ENCODE measurements at places on chromosomes 11 and 22.

DNA sequence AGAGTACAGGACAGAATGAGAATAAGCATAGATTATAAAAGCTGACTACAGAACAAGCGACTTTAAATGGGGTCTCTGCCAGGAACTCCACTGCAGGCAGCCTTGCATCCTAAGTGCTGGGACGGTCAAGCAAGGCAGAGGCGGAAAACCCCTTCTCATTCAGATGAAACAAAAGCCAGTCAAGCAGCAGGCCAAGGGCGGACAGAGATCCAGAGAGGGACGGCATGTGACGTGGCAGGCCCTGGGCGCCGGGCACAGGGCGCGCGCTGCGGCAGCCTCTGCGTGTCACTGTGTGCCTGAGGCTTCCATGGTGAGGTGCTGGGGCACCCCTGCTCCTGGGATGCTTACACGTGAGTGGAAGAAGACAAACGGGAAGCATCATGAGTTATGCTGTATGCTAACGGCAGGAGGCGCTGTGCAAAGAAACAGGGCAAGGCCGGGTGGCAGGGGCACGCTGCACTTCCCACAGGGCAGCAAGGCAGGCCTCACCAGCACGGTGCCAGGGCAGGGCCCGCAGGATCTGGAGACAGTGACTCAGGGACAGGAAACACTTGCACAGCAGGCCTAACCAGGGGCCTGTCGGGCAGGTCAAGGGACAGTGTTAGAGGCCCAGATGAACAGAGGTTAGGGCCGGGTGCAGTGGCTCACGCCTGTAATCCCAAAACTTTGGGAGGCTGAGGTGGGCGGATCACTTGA, 6.2 kb downstream of the TOLLIP start:
- no peak for DNase-seq

DNA sequence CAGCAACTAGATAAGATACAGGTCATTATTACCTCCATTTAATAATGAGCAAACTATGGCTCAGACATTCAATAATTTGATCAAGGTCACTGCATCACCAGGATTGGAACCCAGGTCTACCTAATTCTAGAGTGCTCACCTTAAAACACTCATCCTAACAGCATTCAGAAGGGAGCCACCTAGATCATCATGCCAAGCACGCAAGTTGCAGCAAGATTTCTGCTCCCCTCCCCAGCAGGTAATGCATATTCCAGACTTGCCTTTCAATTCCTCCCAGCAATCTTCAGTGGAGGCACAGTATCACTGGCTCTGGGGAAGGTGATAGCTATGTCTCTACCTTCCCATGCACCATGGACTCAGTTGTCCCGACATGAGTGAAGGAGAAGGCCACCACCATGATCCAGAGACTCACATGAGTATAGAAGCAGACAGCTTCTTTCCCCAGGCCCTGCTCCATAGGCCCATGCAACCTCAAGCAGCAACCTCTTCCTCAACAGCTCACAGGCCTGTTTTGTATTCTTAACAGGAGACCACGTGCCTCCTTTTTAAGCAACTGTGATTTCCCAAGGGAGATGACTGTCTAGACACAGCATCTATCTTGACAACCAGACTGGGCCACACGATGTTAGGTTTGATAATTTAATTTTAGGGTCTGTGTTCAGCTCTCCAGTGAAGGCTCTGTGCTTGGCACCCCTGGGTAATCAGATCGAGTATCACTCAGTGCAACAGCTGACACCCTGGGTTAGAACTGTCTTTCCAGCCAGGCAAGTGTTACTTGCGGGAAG, 36.4 kb downstream of the RAB30 start:
- DNase-seq = no peak

DNA sequence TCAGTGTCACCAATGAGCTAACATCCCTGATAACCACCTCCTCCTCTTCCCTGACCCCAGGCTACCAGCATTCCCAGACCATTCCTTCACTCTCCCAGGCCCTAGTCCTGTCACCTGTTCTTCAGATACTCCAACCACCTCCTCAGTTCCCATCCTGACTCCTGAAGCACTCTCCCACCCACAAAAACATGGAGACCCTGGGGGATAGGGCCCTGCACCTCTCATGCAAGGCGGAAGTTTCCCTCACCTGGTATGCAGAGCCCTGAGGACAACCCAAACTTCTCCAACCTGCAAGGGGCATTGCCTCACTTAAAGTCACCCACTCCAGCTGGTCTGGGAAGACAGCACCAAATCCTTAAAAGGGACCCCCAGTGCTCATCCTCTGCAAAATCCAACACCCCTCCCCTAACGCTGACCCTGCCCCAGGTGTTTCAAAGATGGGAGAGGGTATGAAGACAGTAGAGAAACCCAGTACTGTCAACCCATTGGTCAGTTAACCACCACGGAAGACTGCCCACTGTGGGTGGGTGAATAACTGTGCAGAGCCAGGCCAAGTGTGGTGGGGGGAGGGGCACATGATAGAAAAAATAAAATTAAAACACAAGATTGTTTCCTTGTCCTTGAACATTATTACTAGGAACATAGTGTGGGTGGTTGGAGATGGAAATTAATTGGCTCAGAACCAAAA, 1.4 kb downstream of the TNKS1BP1 start:
- DNase-seq = no peak

DNA sequence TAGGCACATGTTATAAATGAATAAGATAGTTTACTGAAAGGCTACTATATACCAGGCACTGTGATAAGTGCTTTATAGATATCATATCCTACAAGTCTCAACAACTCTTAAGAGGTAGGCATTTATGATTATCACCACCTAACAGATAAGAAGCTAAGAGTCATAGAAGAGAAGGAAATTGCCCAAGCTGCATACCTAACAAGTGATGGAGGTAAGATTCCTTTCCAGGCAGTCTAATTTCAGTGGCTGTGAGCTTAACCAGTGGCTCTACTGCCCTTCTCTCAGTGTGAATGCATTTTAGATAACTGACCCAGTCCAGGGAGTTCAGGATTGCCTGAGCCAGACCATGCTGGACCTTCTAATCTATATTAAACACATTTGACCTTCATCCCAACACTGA, 39.2 kb downstream of the HEPHL1 start:
- DNase-seq = no peak

- DNase-seq = no peak
Observed at GRCh38 chr11:92659793-92660192, 309.7 kb upstream of the MTNR1B start.

DNA sequence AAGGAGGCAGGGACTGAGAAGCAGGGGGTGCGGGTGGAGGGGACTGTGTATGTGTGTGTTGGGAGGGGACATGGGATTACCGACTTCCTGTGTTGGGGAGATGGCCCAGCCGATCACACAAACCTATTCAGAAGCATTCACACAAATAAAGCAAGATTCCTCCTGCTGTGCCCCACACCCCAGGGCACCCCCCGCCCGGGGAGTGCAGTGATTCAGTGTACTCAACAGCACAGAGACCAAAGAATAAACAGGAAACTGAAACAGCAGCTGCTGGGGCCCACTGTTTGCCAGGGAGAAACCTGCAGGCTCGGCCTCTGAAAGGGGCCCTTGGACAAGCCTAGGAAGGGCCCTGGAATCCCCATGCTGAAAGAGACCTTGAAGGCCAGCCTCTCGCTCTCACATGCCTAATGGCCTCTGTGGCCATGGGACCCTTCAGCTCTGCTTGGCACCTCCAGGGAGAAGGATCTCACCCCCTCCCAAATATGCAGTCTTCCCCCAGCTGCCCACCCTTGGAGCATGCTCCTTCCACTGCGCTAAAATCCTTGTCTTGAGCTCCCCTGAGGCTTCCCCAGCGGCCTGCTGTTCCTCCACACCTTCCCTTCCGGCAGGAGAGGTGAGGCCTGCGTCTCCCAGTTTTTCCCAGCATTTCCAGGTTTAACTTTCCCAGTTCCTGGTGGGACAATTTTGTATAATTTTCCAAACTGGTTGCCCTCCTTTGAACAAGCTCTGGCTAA, 72.9 kb downstream of the CSNK2A3 start:
- DNase-seq = no peak

- no peak for DNase-seq
Observed at GRCh38 chr11:73761403-73761945, 600 bp upstream of the RAB6A start.

- no peak for DNase-seq
Observed at GRCh38 chr11:47161134-47161854, 15.4 kb downstream of the ARFGAP2 start.

DNA sequence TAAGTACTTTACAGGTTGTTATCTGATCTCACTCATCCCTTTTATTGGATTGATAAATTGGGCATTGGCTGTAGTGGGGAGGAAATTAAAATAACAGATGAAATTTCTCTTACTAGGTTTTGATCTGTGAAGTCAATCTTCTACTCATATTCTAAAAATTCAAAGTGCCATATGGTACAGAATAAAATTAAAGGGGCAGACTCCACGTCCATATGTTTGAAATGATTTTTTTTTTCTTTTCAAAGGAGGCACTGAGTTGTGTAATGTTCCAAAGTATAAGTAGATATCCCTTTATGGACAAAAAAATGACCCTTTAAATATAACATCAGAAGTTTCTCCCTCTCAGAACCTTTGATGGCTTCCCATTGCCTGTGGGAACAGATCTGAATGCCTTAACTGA, 207.4 kb downstream of the DBX1 start:
- no peak for DNase-seq

GRCh38 chr11:127458561-127458960, 458.0 kb upstream of the KIRREL3 start:
- DNase-seq = no peak

GRCh38 chr11:128802358-128802981, 64.6 kb downstream of the KCNJ1 start:
- no peak for DNase-seq

DNA sequence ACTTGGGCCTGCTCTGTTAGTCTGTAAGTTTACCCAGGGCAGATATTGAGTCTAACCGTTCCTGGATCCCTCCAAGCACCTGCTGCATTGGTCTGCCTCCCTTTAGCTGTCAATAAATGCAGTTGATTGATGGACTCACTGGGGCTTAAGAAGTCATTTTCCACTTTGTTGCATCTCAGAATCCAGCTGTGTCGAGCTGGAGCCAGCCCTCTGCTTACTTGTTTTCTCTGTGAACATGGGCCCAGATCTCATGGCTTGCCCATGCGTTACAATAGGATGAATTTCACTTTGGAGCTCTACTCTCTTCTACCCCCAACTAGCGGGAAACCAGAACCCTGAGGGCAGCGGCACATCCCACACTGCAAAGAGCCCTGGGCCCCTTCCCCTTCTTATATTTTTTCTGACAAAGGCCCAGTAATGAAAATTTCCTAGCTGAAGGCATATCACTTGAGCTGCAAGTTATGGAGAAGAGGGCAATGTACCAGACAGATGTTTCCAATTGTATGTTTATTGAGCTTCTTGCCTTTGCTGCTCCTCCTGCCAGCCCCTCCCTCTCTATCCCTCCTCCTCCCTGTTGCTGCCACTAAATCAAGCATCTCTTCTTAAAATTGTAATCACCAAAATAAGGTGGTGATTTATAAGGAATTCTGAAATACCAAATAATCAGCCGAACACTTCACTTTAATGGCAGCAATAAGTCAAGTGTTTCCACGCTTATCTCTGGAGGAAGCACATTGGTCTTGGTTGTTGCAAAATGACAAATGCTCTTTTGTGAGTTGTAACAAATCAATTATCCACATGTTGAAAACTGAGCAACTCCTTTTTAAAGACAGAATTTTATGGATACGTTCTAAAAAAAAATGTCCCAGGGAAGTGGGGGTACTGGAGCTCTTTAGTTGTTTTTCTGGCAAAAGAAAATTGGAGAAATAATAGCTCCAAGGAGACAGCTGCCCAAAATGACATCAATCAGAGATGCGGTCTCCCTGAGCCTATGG, 212.3 kb upstream of the ZBED5 start:
- DNase-seq = no peak

DNA sequence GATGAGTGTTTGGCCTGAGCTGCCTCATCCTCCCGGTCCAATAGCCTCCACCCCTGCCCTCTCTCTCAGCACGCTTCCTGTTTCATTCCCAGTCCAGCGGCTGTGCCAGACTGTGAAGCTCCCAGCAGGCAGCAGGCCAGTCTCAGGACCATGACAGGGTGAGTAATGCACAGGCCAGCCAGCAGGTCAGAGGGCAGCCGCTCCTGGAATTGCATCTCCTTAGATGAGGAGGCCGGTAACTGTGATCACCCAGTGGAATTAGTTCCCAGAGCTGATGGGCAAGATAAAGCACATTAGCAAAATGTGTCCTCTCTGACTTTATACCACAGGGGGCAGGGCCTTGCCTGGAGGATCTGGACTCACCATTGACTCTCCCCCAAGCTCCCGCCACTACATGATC, 251.2 kb downstream of the ETS1 start:
- DNase-seq = no peak

GRCh38 chr22:32811788-32812545, 10.5 kb downstream of the TIMP3 start:
- no peak for DNase-seq

- DNase-seq = no peak
Observed at GRCh38 chr11:65767406-65767805, 13.4 kb downstream of the AP5B1 start.

DNA sequence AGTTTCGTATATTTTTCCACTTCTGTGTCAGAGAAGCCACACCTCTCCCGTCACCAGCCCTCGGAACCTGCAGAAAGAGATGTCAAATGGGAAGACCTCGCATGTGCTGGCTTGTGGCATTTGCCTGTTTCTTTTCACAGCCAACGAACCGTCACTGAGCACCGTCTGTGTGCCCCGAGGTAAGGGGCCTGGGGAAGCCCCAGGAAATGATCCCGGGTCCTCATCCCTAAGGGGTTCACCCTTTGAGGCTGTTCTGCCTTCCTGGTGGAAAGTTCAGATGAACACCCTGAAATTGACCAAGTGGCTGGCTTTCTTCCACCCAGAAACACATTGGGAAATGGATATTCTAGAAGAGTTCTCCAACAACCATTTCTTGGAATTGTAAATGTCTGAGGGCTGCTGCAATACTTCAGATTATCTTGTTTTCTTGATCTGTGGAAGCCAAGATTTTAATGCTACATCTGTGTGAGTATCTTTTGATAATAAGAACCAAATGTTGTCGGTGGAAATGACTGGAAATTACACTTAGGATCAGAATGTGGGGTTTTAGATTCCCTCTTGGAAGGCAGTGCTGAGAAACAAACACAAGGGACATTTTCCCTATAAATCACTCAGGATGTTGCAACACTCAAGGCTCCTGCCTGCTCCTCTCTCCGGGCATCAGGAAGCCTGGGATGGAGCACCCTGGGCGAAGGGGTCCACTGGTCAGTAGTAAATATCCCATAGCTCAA, 37.6 kb downstream of the RIBC2 start:
- no peak for DNase-seq

- no peak for DNase-seq
Observed at GRCh38 chr22:47391169-47392053, 629.0 kb downstream of the TBC1D22A start.

- no peak for DNase-seq
Observed at GRCh38 chr11:75773595-75774353, 5.2 kb downstream of the DGAT2 start.

DNA sequence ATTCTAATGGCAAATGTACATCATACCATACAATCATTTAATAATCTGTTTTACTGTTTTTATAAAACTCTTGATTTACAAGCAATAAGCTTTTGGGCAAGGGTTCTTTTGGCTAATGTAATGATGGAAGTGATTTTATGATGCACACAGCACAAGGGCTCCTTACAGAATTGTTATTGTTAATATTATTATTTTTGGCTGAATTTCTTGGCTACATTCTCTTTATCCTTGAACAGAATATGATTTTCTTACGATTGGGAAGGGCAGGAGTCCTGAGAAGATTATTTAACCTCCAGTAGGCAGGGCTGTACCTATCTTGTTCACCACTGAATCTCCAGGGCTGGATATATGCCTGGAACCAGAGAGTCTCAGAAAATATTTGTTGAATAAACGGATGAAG, 70.4 kb upstream of the ARHGAP20 start:
- DNase-seq = no peak

Data from stimulated activated CD8-positive, alpha-beta memory T cell treated with anti-CD3 and anti-CD28 coated beads, Interleukin-15, amount 100 ng/mL, for 4 hours (primary cell).